ENCODE measurements at places on chromosomes 7 and 10.
A peak's percentile ranks its signal among the peaks of the same experiment; 100 is the strongest.

GRCh38 chr10:114303556-114303955 lies 64.5 kb downstream of the VWA2 start:
- no peak for DNase-seq

GRCh38 chr7:50626286-50626685 lies 61.1 kb upstream of the DDC start:
- DNase-seq = no peak

- no peak for DNase-seq
These were observed 23.4 kb downstream of the HYCC1 start for GRCh38 chr7:22990588-22990949.

GRCh38 chr10:24162206-24162985 lies 46.5 kb upstream of the KIAA1217 start:
- no peak for DNase-seq

DNA sequence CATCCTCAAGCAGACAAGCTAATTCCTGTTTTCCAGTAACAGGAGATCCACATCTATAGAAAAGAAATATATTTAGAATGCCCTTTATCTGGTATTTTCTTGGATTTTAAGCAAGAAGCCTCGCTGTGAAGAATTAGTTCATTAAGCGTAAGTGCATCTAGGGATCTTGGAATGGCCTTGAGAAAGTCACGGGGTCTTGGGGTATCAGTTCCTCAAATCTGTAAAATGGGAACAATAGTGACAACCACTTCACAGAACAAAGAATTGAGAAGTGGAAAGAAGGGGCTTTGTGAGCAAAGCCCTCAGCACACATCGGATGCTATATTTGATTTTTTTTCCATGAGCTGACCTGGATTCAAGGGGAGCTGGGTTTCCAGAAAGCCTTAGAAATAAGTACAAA lies 32.3 kb upstream of the WDFY4 start:
- DNase-seq = no peak

DNA sequence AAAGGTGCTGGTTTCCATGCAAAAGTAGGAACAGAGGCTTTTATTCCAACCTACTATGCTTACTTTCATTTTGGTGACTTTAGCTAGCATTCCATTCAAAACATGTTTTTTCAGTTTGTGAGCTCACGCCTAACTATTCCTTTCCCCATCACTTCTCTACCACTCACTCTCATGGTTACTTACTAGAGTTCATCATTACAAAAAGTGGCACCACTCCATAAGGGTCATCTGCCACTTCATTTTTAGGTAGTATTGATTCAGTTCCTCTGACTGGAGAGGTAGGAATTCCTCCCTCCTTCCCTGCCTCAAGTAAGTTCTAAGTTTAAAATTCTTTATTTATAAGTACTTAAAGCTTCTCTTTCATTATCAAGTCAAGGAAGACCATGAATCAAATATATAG lies 543.1 kb downstream of the HTR7 start:
- no peak for DNase-seq

GRCh38 chr7:141074162-141074991 lies 513 bp downstream of the TMEM178B start:
- peak; percentile 32 for DNase-seq

- DNase-seq = no peak
These were observed 55.3 kb downstream of the RASGEF1A start for GRCh38 chr10:43211431-43212042.

- DNase-seq = no peak
These were observed 64.4 kb downstream of the VSTM4 start for GRCh38 chr10:49050906-49051305.

DNA sequence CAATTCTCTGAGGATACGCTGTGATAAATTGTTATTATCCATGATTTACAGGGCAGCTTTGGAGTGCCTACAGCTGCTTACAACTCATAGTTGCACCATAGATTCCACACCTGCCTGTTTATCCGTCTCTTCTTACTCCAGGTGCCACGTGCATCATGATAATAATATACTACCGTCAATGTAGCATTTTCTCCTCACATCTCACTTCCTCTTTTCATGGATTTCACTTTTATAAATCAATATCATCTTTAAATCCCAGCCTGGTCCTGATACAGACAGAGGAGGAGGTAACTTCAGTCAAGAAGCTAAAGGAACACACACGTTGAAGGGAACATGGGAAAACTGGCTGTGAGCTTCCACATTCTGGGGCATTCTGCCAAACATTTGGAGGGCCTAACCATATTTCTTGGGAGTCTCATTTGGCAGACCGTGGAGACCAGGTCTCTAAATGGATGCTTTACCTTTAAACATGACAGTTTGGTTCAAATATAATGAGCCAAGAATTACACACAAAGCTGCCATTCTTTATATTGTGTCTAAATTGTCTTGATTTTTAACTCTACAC lies 2.4 kb downstream of the CH25H start:
- no peak for DNase-seq

- DNase-seq = no peak
These were observed 19.2 kb downstream of the PLA2G12B start for GRCh38 chr10:72935361-72935760.

DNA sequence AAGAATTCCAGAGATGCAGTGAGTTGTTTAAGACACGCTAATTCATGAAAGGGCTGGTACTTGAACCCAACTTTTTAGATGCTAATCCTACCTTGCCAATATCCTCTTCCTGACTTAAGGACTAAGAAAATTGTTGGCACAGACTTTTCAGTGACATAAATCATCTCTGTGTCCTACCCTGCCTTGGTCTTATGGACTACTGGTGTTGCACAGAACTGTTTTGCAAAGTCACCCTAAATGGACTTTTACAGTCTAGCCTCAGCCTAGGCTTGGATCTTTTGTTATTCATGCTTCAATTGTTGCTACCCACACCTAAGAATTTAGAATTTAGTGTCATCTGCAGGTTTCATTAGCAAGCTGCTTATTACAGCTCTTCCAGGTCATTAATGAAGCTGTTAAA lies 112.7 kb downstream of the SORCS1 start:
- no peak for DNase-seq

DNA sequence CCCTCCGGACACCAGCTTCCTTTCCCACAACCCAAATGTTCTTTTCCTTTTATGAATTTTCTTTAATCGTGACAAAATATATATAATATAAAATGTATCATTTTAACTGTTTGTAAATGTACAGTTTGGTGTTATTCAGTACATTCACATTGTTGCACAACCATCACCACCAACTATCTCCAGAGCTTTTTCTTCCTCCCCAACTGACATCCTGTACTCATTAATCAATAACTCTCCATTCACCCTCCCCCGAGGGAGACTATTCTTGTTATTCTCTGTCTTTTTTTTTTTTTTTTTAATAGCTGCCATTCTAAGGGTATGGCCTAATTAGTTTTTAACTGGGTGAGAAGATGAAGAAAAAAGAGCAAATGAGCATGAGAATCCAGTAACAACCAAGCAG lies 30.6 kb upstream of the ITGB1 start:
- DNase-seq = no peak

GRCh38 chr7:40749877-40750276 lies 615.1 kb downstream of the SUGCT start:
- DNase-seq = no peak

GRCh38 chr10:90930070-90930837 lies 9.4 kb upstream of the ANKRD1 start:
- no peak for DNase-seq

DNA sequence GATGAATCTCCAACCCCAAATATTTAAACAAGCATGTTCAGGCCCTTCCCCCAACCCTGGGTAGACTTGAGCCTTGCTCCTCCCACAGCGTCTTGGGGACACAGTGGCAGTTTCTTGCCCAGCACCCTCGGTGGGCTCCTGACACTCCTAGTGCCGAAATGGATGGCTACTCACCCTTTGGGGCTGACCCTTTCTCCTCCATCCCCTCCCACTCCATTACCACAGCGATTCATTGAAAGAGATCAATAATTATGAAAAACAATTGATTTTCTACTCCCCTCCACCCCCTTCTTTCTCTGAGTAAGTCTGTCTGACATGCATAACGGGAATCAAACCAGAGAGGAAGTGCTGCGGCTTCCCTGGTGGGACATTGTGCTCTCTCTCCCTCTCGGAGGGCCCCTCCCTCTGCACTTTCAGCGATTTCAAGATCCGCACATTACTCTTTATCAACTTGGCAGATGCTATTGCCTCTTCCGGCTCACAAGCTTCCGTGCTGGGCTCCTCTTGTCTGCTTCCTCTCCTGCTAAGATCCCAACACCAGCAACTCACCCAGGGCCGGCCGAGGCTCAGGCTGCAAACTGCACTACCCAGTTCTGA lies 79.0 kb upstream of the PLXNA4 start:
- DNase-seq = peak; percentile 43

DNA sequence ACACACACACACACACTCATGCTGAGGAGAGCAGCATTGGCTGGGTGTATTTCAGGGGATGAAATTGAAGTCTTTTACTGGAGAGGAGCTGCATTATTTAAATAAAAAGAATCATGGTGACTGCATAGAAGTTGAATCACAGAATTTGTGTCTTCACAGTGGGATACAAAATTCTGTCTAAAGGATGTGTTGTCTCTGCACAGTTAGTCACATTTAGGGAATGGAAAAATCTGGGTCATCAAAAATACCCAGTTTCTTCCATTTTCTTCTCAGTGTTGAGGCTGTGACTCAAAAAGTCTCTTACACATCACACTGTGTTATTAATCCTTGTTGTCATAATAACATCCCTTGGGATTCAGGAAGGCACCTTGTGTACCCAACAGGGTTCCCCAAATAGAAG lies 10.9 kb downstream of the PAPSS2 start:
- no peak for DNase-seq

DNA sequence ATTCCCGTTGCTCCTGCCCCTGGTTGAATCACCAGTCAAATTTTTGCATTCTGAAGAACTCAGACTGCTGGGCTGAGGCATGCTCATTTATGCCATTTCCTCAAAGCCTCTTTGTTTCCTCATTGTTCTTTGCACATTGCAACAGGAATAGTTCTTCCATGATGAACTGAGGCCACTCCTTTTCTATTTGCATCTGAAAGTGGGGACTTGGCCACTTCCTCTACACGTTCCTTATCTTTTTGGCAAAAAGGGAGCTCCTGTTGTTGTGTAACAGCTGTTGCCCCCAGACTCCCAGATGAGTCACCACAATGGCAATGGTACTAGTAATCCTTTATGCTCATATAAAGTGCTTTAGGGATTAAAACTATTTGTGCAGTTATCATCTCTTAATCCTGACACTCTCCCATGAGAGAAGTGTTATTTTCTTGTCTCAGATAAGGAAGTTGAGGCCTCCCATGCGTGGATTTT lies 20.1 kb upstream of the ITPRID1 start:
- no peak for DNase-seq

GRCh38 chr7:157651366-157652160 lies 314.8 kb downstream of the DNAJB6 start:
- DNase-seq = no peak

GRCh38 chr7:128178611-128179010 lies 62.5 kb upstream of the LEP start:
- no peak for DNase-seq

DNA sequence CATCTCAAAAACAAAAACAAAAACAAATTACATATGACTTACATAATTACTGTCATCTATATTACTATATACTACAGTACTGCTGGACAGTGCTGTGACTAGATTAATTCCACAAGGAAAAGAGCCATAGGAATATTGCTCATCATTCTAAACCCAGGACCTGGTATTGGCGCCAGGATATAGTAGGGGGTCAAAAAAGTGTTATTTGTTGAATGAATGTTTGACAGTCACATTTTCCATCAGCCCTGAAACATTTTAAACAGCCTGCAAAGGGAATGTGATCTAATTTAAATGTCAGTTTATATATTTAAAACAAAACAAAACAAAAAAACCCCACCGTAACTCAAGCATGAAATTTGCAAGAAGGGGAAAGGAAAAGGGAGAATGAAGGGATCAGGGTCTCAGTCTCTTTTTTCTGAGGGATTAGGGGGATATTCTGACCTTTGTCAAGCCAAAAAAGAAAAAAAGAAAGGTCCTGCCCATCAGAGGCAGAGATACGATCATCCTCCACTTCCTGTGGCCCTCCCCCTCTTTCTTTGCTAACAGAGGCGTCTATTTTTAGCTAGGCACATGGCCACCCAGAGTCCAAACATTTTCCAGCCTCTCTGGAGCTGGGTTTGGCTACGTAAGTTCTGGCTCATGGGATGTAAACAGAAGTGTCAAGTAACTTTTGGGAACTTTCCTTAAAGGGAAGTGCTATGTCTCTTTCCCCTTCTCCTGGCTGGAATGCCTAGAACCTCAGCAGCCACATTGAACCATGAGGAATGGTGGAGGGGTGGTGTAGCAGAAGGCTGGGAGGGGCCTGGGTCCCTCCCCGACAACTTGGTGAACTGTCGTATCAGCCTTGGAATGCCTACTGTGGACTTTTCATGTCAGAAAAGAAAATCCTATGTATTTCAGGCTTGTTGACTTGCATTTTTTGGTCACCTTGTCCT lies 44.6 kb upstream of the DLG5 start:
- DNase-seq = no peak

DNA sequence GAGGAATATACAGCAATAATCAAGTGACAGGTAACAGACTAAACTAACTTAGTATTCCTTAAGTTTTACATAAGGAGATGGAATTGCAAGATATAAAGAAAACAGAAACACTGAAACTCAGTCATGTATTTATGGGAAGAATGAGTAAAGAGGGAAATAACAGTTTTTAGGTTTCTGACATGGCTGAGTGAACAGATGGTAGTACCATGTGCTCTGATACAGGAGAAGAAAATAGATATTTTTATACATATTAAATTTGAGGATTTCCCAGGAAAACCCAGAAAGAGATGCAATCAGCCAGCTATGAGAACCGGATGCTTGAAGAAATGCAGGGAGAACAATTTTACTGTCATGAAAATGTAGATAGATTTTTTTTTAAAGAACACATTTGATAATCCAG lies 669.5 kb upstream of the GRM3 start:
- no peak for DNase-seq

DNA sequence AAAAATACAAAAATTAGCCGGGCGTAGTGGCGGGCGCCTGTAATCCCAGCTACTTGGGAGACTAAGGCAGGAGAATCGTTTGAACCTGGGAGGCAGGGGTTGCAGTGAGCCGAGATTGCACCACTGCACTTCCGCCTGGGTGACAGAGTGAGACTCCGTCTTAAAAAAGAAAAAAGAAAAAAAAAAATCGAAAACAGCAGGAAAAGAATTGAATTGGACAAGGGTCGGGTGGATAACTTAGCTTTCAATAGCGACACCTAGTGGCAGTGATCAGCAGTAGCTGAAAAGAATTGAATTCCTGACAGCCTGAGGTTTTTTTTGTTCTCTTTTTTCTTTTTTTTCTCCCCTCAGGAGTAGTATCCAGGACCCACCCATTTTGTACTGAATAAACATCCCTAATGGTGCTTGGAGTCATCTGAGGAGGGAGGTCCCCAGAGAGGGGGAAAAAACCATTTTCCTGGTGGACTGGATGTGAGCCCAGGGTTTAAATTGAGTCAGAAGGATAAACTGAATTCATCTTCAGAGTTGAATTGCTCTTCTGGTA lies 55.1 kb downstream of the CYCS start:
- peak; percentile 47 for DNase-seq

- DNase-seq = no peak
These were observed 6.0 kb downstream of the WDR37 start for GRCh38 chr10:1061930-1062774.

- no peak for DNase-seq
These were observed 109.9 kb downstream of the ITGB8 start for GRCh38 chr7:20440472-20441105.
